Glomerular endothelial cell (primary cell): ENCODE measurements at places on chromosomes 11 and 22. TPM values are rescaled to one million over a fixed set of nuclear protein-coding genes. Genes with fewer than 3 reads are reported as not detected.

GRCh38 chr22:28015676-28016601 is 96.9 kb upstream of the PITPNB start:
- no peak for DNase-seq

PNPLA5 gene
- total RNA-seq = not detected in 2 replicates

SLC22A9 gene
- total RNA-seq = not detected in 2 replicates

VSIG10L2 gene
- total RNA-seq = not detected in 2 replicates

C1QTNF4 gene
- total RNA-seq = 0.29 and 1.3 TPM in 2 replicates

DNA sequence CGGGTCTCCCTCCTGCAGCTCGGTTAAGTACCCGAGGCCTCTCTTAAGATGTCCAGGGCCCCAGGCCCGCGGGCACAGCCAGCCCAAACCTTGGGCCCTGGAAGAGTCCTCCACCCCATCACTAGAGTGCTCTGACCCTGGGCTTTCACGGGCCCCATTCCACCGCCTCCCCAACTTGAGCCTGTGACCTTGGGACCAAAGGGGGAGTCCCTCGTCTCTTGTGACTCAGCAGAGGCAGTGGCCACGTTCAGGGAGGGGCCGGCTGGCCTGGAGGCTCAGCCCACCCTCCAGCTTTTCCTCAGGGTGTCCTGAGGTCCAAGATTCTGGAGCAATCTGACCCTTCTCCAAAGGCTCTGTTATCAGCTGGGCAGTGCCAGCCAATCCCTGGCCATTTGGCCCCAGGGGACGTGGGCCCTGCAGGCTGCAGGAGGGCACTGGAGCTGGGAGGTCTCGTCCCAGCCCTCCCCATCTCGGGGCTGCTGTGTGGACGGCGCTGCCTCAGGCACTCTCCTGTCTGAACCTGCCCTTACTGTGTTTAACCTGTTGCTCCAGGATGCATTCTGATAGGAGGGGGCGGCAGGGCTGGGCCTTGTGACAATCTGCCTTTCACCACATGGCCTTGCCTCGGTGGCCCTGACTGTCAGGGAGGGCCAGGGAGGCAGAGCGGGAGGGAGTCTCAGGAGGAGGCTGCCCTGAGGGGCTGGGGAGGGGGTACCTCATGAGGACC is 25.0 kb downstream of the FADS3 start:
- DNase-seq = no peak

DNA sequence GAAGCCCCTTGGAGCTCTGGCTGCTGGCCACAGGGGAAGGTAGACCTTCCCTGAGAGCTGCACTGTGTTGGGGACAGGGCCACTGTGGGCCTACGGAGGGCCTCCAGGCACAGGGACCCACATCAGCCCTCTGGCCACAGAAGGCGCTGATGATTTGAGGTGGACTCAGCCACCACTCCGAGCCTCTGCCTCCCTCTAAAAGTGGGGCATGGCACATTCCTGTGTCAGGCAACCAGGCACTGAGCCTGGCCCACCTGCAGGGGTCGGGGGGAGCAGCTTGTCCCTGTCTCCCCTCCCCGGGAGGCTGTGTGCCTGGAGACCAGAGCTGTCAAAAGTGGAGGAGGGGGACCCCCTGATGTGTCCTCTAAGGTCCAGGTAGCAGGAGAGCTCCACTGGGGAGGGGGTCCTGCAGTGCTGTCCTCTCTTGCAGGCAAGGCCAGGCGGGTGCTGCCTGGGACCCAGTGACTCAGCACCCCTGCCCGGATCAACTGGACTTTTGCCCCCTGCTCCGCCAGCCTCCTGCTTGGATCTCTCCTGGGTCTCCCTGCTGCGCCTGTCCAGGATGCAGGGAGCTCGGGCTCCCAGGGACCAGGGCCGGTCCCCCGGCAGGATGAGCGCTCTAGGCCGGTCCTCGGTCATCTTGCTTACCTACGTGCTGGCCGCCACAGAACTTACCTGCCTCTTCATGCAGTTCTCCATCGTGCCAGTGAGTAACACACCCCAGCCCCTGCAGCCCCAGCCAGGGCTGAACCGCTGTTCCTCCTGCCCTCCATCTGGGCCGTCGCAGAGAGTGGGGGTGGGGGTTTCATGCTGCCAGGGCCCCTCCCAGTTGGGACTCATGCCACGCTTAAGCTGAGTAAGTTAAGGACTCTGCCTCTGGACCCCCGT is 17.5 kb upstream of the CDKN1C start:
- DNase-seq = no peak

DNA sequence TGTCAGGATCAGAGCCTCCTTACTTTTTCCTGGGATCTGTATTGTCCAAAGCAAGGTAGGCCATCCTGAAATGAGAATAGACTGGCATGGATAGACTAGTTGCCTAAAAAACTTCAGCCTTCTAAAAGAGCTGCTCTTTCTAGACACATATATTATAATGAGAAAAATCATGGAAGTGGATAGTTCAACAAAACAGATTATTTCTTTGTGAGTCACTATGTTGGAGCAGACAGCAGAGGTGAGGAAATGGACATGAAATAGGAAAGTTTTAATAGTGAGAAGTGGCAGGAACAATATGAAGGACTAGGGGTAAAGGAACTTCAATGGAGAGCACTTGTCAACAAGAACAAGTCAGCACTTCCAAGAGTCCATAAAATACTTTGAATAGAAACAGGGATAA is 101.9 kb upstream of the ANO3 start:
- no peak for DNase-seq

TP53I11 gene
- 243 and 296 TPM in 2 replicates for total RNA-seq

GRCh38 chr22:44486538-44486937 is 11.5 kb downstream of the RTL6 start:
- no peak for DNase-seq

DNA sequence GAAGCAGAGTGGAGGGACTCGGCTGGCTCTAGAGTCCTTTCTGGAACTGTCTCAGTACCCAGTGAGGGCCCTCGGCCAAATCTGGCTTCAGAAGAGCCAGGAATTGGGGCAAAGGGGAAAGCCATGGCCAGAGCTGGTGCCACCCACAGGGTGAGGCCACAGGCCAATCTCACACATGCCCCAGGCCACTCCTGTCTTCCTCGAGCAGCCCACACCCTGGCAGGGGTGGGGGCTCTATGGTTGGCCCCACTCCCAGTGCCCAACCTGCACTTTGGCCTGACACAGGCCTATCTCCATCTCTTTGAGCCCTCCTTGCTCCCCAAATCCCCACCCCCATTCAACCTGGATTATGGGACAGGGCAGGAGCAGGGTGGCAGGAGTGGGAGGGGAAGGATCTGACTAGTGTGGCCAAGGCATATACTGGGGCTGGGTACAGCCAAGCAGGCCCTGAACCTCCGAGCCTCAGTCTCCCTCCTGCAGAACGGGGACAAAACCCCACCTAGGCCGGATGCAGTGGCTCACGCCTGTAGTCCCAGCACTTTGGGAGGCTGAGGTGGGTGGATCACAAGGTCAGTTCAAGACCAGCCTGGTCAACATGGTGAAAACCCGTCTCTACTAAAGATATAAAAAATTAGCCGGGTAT is 6.9 kb downstream of the TST start:
- no peak for DNase-seq

- no peak for DNase-seq
Observed at GRCh38 chr11:81888391-81888790, 845.3 kb downstream of the FAM181B start.

- no peak for DNase-seq
Observed at GRCh38 chr11:22190827-22191463, 1.9 kb upstream of the ANO5 start.

DNA sequence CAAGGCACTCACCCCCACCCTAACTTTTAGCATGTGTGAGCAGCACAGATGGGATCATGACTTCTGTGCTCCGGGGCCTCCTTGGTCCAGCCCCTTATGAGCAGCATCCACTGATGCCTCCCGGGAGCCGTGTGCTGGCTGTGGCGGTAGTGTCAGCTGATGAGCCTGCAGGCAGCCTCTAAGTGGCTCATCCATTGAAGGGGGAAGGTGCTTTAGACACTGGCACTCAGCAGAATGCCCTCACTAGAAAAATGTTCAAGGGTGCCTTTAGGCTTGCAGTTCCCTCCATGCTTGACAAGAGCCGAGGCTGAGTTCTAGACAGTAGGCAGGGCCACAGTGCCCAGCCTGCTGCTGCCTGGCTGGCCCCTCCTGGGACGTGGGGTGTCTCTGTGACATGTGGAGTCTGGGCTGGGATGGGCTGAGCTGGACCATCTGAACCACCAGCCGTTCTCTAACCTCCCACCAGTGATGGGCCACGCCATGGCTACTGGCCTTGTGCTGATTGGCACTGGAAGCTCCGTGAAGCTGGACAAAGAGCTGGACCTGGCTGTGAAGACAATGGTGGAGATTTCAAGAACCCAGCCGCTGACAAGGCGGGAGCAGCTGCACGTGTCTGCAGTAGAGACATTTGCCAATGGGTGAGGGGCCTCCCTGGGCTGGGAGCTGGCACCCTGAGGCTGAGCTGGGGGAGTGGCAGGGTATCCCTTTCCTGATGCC is 5.8 kb downstream of the TTC38 start:
- no peak for DNase-seq

GRCh38 chr11:36264011-36264972 is 24.9 kb downstream of the COMMD9 start:
- no peak for DNase-seq

GRCh38 chr22:50621356-50621880 is 6.5 kb downstream of the ARSA start:
- no peak for DNase-seq

- DNase-seq = no peak
Observed at GRCh38 chr11:134333946-134334345, 2.2 kb downstream of the GLB1L2 start.

PHOX2A gene
- total RNA-seq = not detected in 2 replicates

DNA sequence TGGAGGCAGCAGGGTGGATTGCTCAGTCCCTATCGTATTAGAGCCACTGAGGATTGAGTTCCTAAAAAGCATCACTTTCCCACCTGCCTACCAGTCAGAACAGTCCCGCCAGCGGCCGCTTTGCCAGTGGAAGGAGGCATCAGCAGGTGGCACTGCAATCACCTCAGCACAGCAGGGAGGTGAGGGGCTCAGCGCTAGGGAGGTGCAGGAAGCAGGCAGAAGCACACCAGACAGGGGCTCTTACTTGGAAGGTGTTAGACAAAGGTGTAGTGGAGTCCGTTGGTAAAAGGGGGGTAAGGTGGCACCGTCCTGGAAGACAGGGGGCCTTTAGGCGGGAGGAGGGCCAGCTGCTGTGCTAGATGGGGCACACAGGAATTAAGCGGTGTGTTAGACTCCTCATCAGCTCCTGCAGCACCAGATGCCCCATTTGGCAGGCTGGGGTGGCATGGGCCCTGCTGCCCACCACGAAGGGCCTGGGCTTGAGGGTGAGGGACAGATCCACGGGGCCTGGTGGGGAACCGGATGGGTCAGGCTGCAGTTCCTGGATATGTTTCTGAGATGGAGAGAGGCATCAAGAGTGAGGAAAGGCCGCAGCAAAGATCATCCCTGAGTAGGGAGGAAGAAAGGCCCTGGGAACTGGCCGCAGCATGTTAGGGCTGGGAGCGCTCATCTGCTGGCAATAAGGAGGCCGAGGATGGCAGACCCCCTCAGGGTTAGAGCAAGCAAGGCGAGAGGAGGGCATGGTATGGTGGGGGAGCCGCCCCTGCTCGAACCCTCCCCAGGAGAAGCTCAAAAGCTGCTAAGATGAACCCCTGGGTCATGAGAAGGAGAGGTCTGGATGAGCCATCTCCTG is 42.5 kb downstream of the C11orf58 start:
- DNase-seq = no peak

DNA sequence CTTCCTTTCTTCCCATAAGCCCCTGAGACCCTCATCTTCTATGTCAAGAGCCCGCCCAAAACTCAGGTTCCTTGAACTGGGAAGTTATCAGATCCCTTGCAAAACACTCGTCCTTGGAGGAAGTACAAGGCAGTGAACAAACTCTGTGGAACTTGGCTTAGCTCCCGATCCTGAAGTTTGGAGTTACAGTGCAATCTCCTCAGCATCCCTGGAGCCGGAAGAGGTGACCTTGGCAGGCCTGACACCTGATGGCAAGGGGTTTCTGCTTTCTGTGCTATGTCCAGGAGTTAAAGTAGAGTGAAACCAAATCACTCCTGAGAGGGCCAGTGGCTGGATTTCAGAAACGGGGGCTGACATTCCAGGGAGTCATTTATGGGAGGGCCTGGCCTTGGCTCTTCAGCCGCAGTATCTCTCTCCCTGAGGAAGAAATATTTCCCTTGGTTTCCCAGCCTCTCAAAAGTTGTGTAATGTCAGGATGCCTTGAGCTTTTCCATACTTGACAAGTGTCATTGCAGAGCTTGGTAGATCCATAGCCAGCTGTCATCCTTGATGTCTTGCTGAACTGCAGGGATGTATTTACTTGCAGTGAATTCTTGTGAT is 1.9 kb upstream of the GRAMD1B start:
- no peak for DNase-seq

GRCh38 chr11:44788536-44789261 is 61.9 kb downstream of the TSPAN18 start:
- DNase-seq = no peak

- DNase-seq = peak; percentile 61
Observed at GRCh38 chr11:85718991-85719807, 33.2 kb upstream of the CCDC89 start.

- no peak for DNase-seq
Observed at GRCh38 chr11:116388146-116388545, 384.6 kb downstream of the BUD13 start.

DNA sequence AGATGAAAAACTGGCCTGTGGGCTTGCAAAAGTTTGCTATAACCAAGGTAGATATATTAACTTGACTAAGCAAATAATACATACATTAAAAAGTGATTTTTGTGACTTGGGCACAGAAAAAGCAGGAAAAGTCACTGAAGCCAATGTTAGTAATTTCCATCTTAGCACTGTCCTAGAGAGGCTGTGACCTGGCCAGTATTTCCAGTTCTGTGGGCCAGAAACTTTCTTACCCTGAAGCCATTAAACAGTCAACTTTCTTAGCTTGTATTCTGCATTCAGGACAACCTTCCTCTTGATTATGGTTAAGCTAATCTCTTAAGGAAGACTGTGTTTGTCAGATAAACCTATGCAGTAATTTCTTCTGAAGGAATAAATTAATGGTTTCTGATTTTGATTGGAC is 22.3 kb upstream of the SLC36A4 start:
- no peak for DNase-seq

GRCh38 chr22:49151256-49152126 is 676.2 kb downstream of the BRD1 start:
- no peak for DNase-seq

GRCh38 chr11:77402218-77402556 is 71.7 kb downstream of the PAK1 start:
- no peak for DNase-seq

- no peak for DNase-seq
Observed at GRCh38 chr11:106553304-106553703, 465.0 kb downstream of the GUCY1A2 start.

DNA sequence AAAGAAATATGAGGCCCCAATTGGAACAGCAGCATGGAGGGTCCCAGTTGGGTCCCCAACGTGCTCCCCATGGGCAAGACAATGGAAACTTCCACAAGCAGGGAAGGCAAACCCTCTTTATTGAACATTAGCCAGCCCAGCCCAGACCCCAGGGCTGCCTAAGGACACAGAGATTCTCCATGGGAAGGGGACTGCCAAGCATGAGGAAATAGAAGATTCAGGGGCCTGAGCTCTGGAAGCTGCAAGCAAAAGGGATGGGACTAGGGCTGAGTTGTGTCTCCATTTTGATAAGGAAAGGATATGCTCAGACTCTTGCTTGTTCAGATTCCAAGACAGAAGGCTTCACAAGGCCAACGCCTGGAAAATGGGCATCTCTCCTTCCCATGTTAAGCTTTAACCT is 23.3 kb downstream of the TMEM218 start:
- no peak for DNase-seq
